Endodermal cell (in vitro differentiated cells): ENCODE measurements at places on chromosomes 2 and 18.

- DNase-seq, result peak; percentile 72
Measured at GRCh38 chr2:85405201-85406059, 4.7 kb downstream of the CAPG start.

DNA sequence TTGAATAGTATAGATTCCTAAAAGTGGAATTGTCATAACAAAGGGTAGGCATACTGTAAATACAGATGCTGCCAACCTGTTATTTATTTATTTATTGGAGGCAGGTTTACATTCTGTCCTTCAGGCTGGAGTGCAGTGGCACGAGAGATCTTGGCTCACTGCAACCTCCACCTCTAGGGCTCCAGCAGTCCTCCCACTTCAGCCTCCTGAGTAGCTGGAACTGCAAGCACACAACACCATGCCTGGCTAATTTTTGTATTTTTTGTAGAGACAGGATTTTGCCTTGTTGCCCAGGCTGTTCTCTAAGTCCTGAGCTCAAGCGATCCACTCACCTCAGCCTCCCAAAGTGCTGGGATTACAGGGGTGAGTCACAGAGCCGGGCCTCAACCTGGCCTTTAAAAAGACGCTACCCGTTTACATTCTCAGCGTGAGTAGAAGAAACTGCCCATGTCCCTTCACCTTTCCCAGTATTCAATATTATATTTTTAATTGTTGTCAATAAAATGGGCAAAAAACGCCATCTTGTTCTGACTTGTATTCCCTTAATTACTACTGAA is 3.0 kb upstream of the ROCK2 start:
- no peak for DNase-seq

- DNase-seq, result peak; percentile 49
Measured at GRCh38 chr2:222024932-222025880, 273.6 kb downstream of the PAX3 start.

GRCh38 chr2:47218066-47218581 is 63.0 kb upstream of the STPG4 start:
- no peak for DNase-seq

DNA sequence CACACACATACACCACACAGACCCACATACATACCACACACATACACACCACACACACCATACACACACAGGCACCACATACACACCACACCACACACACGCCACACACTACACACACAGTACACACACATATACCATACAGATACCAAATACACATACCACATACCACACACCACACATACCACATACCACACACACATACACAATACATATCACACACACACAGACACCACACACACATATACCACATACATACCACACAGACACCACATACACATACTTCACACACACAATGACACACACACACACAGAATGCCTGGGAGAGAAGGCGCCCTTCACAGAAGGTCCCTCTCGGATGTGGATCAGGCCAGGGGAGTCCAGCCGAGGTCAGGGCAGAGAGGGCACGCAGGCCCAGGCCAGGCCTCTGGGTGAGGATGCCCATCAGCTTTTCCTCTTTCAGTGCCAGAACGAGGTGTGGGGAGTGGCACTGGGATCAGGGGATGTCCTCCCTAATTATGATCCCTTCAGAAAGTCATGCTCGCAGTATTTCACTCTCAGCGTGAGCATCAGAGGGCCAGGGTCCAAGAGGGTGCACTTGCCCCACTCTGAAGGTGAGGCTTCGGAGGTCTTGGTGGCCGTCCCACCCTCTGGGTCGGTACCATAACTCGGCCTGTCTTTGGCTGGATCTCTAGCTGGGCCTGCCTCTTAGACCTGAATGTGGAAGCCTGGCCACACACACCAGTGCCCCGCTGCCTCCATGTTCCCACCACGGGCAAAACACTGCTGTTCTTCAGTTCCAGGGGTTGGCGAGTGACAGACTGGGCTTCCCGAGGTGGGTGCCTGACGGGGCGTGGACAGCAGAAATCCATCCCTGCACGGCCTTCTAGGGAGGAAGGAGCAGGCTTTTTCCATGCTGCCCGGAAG is 70.6 kb upstream of the ODC1 start:
- DNase-seq, result peak; percentile 35

GRCh38 chr2:145764631-145765030 is 1244.7 kb upstream of the ZEB2 start:
- DNase-seq, result no peak

GRCh38 chr2:240236217-240237111 is 96.0 kb upstream of the OTOS start:
- DNase-seq, result peak; percentile 66

DNA sequence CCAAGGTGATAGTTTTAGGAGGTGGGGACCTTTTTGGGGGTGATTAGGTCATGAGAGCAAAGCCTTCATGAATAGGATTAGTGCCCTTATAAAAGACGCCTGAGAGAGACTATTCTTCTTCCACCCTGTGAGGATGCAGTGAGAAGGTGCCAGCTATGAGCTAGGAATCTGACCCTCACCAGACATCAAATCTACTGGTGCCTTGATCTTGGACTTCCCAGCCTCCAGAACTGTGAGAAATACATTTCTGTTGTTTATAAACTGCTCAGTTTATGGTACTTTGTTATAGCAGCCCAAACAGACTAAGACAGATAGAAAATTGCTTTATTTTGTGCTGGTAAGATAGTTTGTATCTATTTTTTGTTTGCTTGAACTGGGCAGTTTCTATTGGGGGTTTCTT is 40.1 kb downstream of the PHLPP1 start:
- no peak for DNase-seq

DNA sequence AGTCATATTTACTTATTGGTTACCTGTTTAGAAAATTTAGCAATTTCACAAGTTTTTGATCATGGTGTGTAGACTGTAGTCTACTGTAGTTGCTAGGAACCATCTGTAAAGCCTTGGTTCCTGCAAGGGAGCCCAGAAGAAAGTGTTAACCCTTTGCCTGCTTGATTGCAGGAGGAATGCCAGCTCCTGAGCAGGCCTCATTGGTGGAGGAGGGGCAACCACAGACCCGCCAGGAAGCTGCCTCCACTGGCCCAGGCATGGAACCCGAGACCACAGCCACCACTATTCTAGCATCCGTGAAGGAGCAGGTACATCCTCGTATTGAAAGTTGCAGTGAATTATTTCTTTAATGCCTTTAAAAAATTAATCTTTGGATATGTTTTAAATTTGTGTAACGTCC is 76.3 kb downstream of the PKP4 start:
- no peak for DNase-seq

GRCh38 chr2:234916674-234917073 is 35.1 kb upstream of the SH3BP4 start:
- DNase-seq, result no peak

- DNase-seq, result no peak
Measured at GRCh38 chr2:48983551-48983950, 170.8 kb downstream of the FSHR start.

GRCh38 chr2:64295326-64296139 is 151.3 kb upstream of the PELI1 start:
- no peak for DNase-seq

- DNase-seq, result no peak
Measured at GRCh38 chr2:24297663-24298062, 62.7 kb downstream of the ITSN2 start.

DNA sequence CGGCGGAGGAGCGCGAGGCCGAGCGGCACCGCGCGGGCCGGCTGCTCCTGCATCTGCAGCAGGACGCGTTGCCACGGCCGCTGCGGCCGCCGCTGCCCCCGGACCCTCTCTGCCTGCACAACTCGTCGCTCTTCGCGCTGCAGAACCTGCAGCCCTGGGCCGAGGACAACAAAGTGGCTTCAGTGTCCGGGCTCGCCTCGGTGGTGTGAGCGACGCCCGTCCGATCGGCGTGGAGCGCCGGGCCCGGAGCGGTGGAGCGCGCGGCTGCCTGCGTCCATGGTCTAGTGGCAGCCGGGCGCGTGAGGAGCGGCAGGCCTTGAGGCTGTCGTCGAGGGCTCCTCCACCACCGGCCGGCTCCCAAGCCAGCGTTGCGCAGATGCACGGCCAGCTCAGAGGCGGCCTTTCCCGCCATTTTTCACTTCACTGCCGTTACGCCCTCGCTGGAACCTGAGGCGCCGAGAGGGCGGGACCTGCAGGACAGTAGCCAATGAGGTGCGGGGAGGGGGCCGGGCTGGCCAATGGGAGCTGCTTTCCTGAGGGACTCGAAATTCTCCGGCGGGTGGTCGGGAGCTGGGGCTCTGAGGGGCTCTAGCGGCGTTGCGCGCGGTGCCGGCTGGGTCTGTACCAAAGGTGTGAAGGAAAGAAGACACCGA is 1.9 kb downstream of the TLX2 start:
- DNase-seq, result peak; percentile 95

- DNase-seq, result no peak
Measured at GRCh38 chr2:72678024-72678423, 147.8 kb downstream of the EXOC6B start.

- DNase-seq, result no peak
Measured at GRCh38 chr18:60358516-60358915, 14.1 kb downstream of the MC4R start.

DNA sequence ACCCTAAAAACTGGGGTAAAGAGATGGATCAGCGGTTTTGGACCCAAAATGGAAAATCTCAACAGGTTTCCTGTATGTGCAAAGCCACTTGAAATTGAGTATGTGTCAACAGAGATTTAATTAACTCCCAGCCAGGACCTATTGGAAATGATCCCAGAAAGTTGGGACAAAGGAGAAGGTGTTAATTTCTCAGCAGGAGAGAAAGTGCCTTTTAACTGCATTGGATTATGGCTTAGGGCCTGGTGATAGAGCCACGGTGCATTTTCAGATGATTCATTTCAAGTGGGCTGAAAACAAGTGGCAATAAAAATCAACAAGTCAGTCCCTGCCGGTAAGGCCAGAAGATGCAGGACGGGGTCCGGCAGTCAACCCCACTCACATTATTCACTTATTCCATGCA is 80.2 kb upstream of the BCL11A start:
- DNase-seq, result peak; percentile 65

DNA sequence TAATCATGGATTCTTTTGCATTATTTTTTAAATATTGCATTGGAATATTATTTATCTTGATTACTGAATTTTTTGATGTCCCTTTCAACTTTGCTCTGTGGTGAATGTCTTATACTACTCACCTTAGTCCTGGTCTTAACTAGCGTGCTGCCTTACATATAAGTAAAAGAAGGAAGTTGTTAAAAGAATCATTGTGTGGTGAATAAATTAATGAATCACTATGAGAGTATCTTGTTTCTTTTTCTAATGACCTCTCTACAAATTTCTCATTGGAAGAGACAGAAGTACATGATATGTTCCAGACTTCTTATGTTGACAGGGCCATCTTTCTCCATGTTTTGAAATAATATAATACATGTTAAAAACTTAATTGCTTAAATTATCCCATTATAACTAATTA is 432.6 kb upstream of the MMADHC start:
- no peak for DNase-seq

DNA sequence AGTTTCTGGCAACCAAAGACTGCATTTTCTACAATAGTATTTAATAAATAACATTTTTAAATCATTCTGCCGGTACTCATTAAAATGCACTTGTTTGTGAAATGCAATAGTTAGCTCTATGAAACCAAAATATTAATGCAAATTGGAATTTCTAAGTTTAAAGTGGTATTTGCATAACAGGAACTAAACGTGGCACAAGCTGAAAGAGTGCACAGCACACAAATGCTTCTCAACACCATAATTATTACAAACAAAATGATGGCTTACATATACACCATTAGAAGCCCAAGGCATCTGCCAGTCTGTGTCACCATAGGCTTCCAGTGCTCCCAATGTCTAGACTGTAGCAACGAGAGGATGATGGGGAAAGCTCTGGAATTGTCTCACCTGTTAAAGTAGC is 280.5 kb downstream of the TCF4 start:
- DNase-seq, result no peak

DNA sequence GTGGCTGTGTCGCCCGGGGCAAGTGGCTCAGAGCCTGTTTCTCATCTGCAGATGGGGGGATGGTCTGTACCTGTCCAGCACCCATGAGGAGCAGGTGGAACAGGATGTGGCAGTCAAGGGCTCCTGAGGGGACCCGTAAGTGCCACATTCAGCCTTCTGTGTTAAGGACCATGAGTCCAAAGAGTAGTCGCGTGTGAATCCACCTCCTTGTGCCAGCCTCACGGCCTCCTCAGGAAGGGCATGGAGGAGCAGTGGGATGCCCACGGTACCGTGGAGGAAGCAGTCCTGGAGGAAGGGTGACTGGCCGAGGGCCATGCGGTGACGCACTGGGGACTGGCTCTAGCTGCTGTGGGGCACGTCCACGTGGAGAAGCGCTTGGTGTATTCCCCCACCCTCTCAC is 61.1 kb downstream of the ODC1 start:
- DNase-seq, result no peak

GRCh38 chr2:182006595-182007341 is 21.1 kb downstream of the PPP1R1C start:
- DNase-seq, result no peak

- DNase-seq, result no peak
Measured at GRCh38 chr2:157197848-157198247, 59.7 kb upstream of the GALNT5 start.

DNA sequence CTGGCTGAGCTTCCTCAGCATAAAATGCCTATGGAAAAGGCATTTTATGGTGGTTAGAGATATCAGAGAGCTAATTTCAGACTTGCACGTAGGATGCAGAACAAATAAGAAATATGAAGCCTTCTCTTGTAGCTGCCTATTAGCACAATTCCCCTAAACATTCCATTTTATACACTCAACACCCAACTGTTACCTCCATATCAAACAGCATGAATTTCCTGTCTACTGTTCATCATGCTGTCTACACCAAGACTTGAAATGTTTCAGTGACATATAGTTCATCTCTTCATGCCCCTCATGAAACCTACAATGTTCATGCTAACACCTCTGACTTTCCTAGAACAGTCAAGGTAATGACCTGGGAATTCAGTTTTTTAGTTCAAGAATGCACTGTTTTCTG is 249.9 kb downstream of the PIEZO2 start:
- no peak for DNase-seq

GRCh38 chr18:64276311-64277090 is 127.6 kb upstream of the LINC00305 start:
- DNase-seq, result no peak

DNA sequence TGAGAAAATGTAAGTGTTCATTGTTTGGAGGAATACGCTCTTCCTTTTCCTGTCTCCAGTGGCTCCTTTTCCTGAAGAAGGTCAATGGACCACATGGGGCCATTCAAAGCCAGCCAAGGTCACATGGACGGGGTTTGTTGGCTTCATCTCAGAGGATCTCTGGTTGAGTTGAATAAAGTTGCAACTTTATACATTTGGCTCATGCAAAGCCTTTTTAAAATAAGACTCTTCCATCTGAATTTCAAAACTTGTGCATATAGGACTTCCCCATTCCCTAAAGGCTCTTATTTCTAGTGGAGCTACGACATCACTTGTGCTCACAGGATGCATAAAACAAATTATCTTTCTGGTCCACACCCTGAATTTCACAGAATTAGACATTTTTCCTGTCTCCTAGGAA is 235.5 kb downstream of the CMPK2 start:
- DNase-seq, result no peak
